WTC11 (cell line): ENCODE measurements at places on chromosomes 7 and 10. TPM values are rescaled to one million over a fixed set of nuclear protein-coding genes. Genes with fewer than 3 reads are reported as not detected.

PLAU gene
- 15.0 to 18.0 TPM (median 16.2 TPM) in 3 replicates for total RNA-seq

OR6V1 gene
- total RNA-seq: not detected in 3 replicates

DNA sequence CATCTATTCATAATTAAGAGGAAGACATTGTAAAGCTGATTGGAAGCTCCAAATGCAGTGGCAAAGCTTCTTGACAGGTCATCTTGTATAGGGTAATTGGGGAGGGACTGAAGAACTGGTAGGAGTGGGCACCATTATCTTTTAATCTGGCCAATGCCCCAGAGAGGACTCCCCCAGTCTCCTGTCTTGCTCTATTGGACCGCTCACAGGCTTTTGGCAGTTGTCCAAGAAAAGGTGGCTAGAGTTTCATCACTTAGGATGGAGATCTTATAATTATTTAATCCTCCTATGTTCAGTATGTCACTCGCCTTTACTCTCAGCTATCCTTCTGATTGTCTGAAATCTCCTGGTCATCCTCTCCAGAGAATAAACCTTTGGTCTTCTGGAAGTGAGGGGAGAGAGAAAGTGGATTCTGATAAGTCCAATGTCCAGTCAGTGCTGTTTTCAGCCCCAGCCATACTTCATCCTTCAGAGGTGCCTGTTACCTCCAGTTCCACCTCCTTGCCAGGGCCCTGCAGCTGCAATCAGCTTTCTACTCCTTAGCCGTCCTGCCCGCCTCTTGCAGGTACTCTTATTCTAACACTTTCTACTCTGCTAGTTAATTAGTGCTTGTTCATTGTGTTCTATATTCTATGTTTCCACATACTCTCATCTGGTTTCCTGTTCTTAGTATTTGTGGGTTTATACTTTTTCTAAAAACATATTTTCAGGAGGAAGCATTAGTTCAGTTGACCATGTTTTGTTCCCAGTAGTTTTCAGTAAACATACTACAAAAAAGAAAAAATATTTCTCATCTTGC is 241.6 kb downstream of the NSUN6 start:
- no peaks in the 10 kb centered on the region for H3K27me3 ChIP-seq
- H3K4me3 ChIP-seq: no peak overlapping the region
- H3K4me1 ChIP-seq: peaks cover 7% of the 10 kb centered on the region
- H3K27ac ChIP-seq: no peak overlapping the region

BEND7 gene
- total RNA-seq: 12.8 to 15.8 TPM (median 13.4 TPM) in 3 replicates

- DNase-seq: no peak
These were observed 383.2 kb upstream of the ZMIZ1 start for GRCh38 chr10:78685466-78686103.

- no peaks in the 10 kb centered on the region for H3K27me3 ChIP-seq
- H3K27ac ChIP-seq: no peak overlapping the region
- DNase-seq: no peak
- H3K4me3 ChIP-seq: no peak overlapping the region
- peaks cover 52% of the 10 kb centered on the region for H3K36me3 ChIP-seq
These were observed 3.3 kb downstream of the PPIF start for GRCh38 chr10:79350407-79351154.

SFRP4 gene
- total RNA-seq: 0.07 to 0.24 TPM (median 0.09 TPM) in 3 replicates

GRCh38 chr10:117514971-117515370 is 27.6 kb upstream of the EMX2 start:
- no peak for DNase-seq
- peaks cover 4% of the 10 kb centered on the region for H3K4me1 ChIP-seq
- no peak overlapping the region for H3K4me3 ChIP-seq
- no peak overlapping the region for H3K27ac ChIP-seq

PIK3CG gene
- total RNA-seq: 0.07 to 0.11 TPM (median 0.07 TPM) in 3 replicates

DNA sequence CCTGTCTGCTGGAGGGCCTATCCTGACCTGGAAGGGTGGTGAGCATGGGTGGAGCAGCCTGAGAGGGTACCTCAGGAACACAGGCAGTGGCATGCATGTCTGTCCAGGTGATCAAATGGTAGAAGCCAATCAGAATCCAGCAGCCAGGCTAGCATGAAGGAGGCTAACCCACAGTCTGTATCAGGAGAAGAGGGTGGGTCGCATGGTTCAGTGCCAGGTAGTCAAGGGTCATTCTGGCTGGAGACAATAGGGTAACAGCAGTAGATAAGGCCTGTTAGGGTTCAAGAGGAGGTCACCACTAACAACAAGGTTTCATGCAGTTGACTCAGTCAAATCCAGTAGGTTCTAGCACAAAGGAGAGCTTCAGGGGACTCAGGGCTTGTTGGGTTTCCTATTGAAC is 10.4 kb downstream of the ALDH18A1 start:
- no peaks in the 10 kb centered on the region for H3K27me3 ChIP-seq
- no peak overlapping the region for H3K4me3 ChIP-seq
- no peak for DNase-seq
- H3K4me1 ChIP-seq: peaks cover 8% of the 10 kb centered on the region

GRCh38 chr7:22137466-22137865 is 191.8 kb upstream of the CDCA7L start:
- H3K4me3 ChIP-seq: no peak overlapping the region
- DNase-seq: no peak
- H3K27ac ChIP-seq: no peak overlapping the region
- peaks cover 20% of the 10 kb centered on the region for H3K36me3 ChIP-seq
- no peaks in the 10 kb centered on the region for H3K27me3 ChIP-seq
- H3K4me1 ChIP-seq: peaks cover 33% of the 10 kb centered on the region

DNA sequence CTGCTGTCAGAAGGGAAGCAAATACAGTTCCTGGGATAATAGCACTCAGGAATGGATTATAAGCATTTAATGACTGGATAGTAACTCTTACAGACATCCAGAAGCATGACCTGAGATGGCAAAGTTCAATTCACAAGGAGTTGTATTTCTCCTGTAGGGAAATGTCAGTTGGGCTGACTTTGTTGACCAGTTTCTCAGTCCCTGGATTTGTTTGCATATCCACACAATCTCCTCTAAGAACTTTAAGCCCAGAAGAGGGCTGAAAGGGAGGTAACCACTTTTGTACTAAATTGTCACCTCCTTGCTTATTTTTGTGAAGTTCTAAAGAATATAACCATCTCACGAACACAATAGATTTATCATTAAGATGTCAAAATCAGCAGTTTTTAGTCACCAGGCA is 140.3 kb downstream of the SEMA3D start:
- no peaks in the 10 kb centered on the region for H3K36me3 ChIP-seq
- H3K27ac ChIP-seq: no peak overlapping the region
- H3K4me3 ChIP-seq: no peak overlapping the region
- DNase-seq: no peak

DNA sequence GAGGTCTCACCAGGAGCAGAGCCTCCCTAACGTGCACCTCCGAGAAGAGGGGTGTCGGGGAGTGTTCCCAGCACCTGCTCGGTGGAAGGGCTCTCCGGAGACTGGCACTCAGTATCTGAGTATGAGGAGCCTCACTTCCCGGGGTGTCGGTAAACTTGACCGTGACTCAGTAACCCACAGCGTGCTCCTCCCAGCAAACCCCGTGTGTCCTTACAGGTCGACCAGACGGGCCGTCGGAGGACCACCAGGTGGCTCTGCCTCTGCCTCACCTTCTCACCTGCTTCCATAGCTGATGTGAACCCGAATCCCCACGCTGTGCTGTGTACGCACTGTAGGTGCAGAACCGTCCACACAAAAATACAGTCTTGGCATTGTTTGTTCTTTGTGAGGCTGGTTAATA is 29.0 kb upstream of the KNDC1 start:
- no peak overlapping the region; the same call in 1 of the 2 replicates for H3K27ac ChIP-seq
- no peaks in the 10 kb centered on the region for H3K4me1 ChIP-seq
- H3K27me3 ChIP-seq: no peaks in the 10 kb centered on the region

DNA sequence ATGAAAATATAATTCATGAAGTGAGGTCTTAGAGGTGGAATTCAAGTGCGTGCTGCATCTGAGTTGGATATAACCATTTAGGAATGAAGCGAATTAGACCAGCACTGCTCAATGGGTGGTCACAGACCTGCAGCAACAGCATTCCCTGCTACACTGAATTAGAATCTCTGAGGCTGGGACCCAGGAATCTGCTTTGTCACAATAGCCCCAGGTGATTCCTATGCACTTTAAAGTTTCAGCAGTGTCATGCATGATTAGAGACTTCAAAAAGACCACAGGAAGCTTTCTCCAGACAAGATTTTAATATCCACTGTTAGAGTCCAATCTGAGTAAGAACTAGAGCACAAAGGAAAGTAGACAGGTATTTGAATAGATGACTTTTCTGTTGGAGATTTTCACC is 352.8 kb upstream of the VSTM2A start:
- peak overlapping the region; percentile 36 for H3K4me3 ChIP-seq
- no peaks in the 10 kb centered on the region for H3K36me3 ChIP-seq
- H3K27me3 ChIP-seq: peaks cover 18% of the 10 kb centered on the region
- H3K4me1 ChIP-seq: peaks cover 24% of the 10 kb centered on the region

DNA sequence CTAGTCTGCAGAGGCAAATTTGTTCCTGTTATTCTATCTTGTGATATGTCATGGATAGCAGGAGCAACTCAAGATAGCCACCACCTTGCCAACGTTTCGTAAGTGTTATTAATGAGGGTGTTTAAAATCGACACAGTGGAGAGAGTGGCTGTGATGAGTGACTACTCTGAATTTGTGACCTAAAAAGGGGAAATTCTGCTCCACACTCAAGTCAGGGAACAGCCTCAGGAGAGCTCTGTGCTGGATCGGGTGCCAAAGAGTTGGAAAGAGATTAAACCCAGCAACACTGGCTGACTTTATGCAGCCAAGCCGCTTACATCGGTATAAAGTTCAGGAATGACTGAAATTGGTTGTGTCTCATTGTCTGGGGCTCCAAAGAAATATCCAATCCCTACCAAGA is 9.5 kb downstream of the TACC2 start:
- peaks cover 23% of the 10 kb centered on the region for H3K4me1 ChIP-seq
- H3K4me3 ChIP-seq: no peak overlapping the region
- no peak overlapping the region for H3K27ac ChIP-seq
- H3K27me3 ChIP-seq: no peaks in the 10 kb centered on the region; the same call in 1 of the 2 replicates
- H3K36me3 ChIP-seq: peaks cover 19% of the 10 kb centered on the region
- no peak for DNase-seq

DNA sequence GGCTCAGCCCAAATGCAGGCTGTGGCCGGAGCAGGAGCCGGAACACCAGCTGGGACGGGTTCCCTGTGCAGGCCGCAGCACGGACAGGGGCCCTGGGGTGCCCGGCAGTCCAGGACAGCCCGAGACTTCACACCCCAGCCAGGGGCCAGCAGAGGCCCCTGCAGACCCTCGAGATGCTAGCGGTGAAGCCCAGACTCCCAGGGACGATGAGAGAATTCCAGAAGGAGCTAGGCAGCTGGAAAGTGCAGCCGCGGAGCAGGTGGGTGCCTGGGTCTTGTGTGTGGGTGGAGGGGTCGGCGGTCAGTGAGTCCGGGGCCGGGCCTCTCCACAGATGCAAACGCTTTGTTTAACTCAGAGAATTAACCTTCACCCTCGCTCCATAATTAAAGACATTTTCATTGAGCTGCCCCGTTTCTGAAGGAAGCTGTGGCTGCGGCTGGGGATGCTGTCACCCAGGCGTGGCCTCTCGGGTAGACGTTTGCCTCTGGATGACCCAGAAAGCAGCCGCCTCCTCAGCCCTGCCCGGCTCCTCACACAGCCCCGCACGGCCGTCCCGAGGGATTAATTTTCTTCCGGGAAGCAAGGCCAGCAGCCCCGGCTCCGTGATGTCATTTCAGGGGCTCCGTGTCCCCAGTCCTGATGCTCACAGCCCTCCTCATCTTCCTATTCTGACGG is 26.5 kb downstream of the KNDC1 start:
- no peaks in the 10 kb centered on the region for H3K4me1 ChIP-seq
- DNase-seq: no peak
- H3K27ac ChIP-seq: no peak overlapping the region
- H3K36me3 ChIP-seq: peaks cover 21% of the 10 kb centered on the region
- no peak overlapping the region for H3K4me3 ChIP-seq
